ENCODE measurements at places on chromosomes 5 and 9. TPM values are rescaled to one million over a fixed set of nuclear protein-coding genes. Genes with fewer than 3 reads are reported as not detected.

The ARL15 gene
- total RNA-seq = 39.0 TPM

The TYRP1 gene
- total RNA-seq = 0.51 TPM

The TRIO gene
- total RNA-seq = 76.8 TPM

The PCDHGB2 gene
- 0.64 TPM for total RNA-seq

The FSTL4 gene
- total RNA-seq = 0.25 TPM

The GPR150 gene
- total RNA-seq = 0.13 TPM

The IL5 gene
- total RNA-seq = not detected

The LHX2 gene
- not detected for total RNA-seq

The PCSK1 gene
- total RNA-seq = 0.26 TPM

The CMYA5 gene
- total RNA-seq = under 0.01 TPM

DNA sequence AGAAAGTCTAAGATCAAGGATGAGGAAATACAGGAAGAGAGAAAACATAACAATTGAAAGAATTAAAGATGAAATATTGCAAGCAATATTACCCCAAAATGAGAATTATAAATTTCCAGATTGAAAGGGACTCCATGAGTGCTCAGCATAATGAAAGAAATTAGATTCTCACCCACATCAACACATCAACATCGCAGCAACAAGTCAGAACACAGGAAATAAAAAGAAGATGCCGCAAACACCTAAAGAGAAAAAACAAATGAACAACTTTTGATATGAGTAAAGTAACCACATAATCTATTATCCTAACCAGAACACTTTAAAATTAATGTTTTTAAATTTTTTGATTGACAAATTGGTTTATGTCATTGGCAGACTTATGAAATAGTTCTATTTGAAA, 318.3 kb upstream of the PTGER4 start:
- DNase-seq = no peak

GRCh38 chr5:169435506-169436229, 134.7 kb upstream of the SLIT3 start:
- DNase-seq = no peak

DNA sequence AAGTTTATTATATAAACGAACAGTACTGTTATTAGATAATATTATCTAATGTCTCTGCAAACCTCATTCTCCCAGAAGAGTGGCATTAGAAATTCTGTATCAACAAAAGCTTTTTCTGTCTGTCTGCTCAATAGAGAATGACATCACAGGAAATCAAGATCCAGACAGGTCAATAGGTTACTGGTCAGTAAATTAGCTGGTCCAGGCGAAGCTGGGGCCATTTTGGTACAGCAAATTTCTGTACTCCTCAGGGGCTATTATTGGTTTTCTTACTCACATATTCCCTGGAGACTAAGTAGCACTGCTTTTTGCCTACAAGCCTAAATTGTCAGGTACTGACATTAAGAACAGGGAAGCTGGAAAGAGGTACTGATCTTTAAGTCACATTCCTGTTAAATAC, 80.5 kb downstream of the PLPP1 start:
- peak; percentile 60 for DNase-seq

DNA sequence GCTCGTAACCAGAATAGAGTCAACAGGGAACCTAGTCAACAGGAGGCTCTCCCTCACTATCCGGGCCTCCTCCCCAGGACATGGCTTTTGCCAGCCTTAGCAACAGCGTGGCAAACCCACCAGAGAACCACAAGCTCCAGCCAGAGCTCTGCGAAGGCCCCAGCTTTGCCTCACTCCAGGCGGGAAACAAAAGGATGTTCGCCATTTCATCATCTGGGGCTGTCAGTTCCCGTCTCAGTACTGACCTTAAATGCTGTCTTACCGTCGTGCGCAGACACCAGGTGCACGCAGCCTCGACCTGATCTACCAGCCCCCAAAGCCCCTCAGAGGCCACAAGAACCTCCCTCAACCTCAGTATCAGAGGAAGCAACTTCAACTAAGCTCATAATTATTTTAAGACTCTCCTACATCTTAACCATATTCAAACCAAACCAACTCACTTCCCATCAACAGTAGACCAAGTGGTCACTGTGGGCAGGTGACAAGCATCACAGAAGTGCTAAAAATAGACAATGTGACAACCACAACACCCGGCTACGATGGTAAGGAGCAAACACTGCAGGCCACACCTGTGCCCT, 71.4 kb downstream of the SEMA4D start:
- DNase-seq = no peak

DNA sequence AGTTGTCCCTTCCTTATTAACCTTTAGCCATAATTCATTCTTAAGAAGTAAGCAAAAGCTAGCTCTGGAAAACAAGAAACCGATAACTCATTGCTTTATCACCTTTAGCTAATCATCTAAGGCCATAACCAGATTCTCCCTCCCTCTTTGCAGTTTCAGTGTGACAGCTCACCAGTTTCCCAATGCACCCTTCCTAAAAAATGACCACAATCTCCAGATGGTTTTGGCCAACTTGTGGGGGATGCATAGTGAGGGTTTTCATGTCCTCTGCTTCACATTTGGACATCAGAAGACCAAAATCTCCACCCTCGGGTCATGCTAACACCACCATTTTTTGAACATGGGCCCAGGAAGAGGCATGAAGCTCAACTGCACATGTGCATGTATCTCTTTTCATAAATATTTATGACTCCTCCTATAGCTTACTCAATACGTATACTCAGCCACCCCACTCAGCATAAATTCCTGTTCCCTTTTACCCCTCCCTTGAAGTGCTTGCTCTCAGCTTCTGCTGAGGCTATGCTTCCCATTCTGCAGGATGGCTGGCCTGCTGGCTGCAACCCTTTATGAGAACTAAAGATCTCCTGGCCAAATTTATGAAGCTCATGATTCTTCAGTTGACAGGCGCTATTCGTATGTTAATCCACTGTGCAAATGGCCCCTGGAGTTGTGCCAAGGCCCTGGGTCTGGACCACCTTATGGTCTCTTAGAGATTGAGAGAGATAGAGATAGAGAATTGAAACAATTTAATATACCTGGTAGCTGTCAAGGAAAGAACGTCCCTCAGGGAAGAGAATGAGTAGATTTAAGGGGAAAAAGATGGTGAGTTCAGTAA, 14.8 kb downstream of the PPP3R2 start:
- no peak for DNase-seq

DNA sequence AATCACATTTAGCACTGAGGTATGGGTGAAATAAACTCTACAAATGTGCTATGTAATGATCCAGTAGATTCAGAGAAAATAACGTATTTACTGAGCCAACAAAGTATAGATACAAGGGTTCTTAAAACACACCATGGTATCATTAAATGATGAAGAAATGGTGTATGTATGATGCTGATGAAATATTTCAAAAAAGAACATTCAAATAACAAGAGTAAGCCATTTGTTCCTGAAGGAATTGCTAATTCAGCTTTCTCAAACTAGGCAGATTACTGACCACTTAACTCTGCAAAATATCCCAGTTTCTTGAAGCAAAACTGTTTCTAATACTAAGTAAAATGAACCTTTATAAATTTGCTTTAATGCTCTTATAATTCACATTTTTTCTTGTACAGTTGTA, 97.6 kb upstream of the IFNE start:
- DNase-seq = no peak

- DNase-seq = no peak
Measured at GRCh38 chr5:71996789-71997188, 110.5 kb upstream of the MAP1B start.

DNA sequence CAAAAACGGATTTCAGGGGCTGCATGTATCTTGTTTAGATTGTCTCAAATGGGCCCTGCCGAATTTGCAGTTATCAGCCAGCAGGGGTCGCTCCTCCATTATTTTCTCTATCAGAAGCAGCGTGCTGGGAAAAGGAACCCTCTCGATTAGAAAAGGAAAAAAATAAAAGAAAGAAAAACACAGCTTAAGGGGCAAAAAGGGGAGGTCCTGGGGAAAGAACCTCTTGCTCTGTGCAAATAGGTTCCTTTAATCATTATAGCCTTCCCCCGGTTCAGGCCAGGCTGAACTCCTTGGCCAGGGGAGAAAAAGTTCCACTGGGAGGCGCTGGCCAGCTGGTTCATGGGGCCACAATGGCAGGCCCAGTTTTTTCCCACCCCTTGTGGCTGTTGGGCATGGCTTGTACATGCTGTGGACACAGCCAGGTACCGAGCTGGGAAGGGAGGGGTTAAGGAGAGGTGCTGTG, 25.0 kb upstream of the CAPSL start:
- peak; percentile 10 for DNase-seq

DNA sequence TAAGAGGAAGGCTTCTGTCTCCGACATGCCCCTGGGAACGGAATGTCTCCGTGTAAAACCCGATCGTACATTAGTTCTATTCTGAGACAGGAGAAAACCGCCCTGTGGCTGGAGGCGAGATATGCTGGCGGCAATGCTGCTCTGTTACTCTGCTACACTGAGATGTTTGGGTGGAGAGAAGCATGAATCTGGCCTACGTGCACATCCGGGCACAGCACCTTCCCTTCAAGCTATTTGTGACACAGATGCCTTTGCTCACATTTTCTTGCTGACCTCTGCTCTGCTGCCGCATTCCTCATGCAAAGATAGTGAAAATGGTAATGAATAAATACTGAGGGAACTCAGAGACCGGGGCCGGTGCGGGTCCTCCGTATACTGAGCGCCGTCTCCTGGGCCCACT, 2.2 kb upstream of the DPP7 start:
- DNase-seq = no peak

- DNase-seq = no peak
Measured at GRCh38 chr9:131804826-131805225, 65.0 kb upstream of the RAPGEF1 start.

DNA sequence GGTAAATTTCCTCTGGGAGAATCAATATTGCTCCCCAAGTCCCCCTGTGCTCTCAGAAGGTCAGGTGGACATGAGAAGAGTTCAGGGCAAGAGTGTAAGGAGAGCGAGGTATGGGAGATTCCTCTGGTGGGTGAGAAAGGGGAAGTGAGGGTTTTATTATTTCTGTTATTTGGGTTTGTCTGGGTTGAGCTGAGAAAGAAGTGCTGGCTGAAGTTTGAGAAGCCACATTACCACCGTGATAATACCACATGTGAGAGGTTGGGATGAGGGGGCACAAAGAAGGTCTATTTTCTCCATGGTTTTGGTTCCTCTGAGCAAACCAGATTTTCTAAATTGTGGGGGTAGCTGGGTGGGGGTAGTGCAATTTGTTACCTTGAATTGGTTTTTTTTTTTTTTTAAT, 350.4 kb downstream of the OSTF1 start:
- DNase-seq = no peak

DNA sequence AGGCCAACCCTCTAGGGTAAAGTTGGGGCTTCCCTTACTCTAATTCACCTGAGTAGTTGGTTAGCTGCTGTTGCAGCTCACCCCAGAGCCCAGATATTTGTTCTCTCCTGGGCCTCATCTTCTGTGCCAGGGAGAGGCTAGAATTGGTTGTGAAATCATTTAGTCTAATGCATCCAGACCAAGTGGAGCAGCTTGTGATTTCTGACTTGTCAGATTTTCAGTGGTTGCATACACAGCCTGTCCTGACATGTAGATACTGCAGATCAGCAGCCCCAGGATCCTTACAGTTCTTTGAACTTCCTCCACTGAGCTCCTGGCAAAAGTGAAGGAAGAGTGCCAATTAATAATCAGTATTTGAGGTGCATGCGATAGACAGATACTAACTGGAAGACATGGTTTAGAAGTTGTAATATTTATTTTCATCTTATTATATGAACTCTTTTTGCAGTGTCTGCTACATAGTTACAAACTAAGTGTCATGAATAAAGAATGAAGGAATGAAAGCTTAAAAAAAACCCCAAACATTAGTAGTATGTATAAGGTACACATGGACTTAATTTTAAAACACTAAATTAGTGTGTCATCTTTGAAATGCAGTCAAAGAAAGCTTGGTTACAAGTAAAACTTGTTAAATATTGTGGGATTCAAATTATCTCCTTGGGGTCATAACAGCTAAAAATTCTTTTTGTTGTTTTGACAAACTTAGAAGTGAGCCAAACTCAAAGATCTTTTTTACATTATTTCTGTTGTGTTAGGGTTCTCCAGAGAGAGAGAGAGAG, 128.5 kb downstream of the VPS13A start:
- no peak for DNase-seq

DNA sequence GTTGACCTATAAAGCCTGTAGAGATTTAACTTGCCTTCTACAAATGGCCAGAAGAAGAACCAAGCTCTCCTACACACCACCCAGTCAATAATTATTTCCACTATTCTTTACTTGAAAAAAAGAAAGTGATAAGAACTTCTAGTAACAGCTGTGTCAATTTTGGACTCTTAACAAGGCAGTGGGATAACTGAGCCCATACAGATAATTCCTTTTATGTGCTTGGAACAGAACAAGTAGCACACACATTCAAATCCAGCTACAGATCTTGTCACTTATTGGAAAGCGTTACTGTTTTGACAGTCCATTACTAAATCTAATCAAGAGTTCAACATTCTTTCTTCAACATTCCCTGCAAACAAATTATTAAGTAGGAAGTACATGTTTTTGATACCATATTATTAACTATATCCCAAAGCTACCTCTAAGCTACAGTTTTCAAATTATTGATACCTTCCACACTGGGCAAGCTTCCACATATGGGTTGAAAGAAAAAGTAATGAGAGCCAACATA, 6.3 kb downstream of the PTGER4 start:
- DNase-seq = no peak

Data from dermis microvascular lymphatic vessel endothelial cell (primary cell).